Activated CD8-positive, alpha-beta memory T cell treated with anti-CD3 and anti-CD28 coated beads for 1 hour (primary cell): ENCODE measurements at places on chromosomes 6 and 20.

- no peak for DNase-seq
These were observed 53.6 kb downstream of the CDS2 start for GRCh38 chr20:5180421-5180820.

- DNase-seq: no peak
These were observed 21.7 kb upstream of the SSTR4 start for GRCh38 chr20:23013429-23013828.

- DNase-seq: no peak
These were observed 312.5 kb downstream of the EYA4 start for GRCh38 chr6:133553652-133554051.

DNA sequence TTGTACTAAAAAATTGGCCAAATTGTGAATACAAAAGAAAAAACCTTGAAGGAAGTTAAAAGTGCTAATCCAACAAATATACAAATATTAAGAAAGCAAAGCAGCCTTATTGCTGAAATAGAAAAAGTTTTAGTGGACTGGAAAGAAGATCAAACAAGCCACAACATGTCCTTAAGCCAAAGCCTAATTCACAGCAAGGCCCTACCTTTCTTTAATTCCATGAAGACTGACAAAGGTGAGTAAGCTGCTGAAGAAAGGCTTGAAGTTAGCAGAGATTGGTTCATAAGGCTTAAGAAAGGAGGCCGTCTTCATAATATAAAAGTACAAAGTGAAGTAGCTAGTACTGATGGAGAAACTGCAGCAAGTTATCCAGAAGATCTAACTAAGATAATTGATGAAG lies 53.5 kb downstream of the TINAG start:
- no peak for DNase-seq

- no peak for DNase-seq
These were observed 1.1 kb downstream of the AGPAT4 start for GRCh38 chr6:161272635-161273273.

DNA sequence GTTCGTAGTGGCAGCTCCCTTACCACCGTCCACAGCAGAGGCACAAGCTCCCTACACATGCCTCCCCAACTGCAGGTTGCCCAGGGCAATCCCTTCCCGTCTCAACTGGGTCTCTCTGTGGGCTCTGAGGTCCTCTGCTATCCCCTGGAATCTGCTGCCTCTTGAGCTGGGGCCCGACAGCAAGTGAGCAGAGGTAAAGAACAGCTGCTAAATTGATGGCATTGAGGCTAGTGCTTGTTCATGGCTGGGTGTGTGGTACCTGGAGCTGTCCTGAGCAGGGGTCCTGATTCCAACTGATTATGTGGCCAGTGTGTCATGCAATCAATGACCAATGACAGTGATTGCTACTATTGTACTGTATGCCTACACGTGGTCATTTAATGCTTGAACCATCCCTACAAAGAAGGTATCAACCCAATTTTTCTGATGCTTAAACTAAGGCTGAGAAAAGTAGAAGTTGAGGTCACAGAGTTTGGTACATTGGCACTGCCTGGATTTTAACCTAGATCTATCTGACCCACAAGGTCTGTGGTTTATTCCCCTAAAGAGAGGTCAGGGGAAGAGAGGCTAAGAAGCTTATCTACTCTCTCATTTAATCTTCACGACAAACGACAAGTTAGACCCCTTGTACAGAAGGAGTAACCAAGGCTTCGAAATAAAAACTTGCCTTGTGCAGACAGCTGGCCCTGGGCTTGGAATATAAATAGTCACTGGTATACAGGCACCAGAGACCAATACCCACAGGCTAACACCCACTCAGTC lies 41.1 kb downstream of the HNF4A start:
- no peak for DNase-seq

GRCh38 chr6:43886717-43887339 lies 116.8 kb downstream of the VEGFA start:
- DNase-seq: no peak

- no peak for DNase-seq
These were observed 127.6 kb upstream of the DUSP22 start for GRCh38 chr6:164720-165119.

DNA sequence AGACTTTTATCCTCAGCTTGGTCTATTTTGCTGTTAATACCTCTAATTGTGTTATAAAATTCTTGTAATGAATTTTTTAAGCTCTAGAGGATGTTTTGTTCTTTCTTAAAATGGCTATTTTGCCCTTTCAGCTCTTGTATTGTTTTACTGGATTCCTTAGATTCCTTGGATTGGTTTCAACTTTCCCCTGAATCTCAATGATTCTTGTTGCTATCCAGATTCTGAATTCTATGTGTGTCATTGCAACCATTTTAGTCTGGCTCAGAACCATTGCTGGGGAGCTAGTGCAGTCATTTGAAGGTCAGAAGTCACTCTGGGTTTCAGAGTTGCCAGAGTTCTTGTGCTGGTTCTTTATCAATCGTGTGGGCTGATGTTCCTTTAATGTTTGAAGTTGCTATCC lies 37.1 kb downstream of the OTOR start:
- DNase-seq: no peak

DNA sequence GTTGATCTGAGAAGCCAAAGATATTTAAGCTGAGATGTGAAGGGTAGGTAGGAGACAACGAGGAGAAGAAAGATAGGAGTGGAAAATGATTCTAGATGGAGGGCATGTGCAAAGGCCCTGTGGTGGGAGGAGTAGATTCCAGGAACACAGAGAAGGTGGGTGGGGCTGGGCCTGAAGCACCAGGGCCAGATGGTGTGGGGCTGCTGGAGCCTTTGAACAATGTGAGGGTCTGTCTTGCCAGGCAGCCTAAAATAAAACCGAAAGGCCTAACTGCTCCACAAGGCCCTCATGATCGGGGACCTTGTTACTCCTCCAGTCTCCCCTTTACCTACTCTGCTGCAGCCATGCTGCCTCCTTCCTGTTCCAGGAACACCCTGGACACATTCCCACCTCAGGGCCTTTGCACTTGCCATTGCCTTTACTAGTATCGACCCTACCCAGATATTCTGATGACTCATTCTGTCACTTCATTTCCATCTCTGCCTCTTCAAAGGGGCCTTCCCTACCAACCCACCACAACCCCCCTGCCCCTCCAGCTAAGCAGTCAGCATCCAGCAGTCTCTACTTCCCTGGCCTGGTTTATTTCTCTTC lies 20.0 kb downstream of the FAM110A start:
- DNase-seq: no peak

DNA sequence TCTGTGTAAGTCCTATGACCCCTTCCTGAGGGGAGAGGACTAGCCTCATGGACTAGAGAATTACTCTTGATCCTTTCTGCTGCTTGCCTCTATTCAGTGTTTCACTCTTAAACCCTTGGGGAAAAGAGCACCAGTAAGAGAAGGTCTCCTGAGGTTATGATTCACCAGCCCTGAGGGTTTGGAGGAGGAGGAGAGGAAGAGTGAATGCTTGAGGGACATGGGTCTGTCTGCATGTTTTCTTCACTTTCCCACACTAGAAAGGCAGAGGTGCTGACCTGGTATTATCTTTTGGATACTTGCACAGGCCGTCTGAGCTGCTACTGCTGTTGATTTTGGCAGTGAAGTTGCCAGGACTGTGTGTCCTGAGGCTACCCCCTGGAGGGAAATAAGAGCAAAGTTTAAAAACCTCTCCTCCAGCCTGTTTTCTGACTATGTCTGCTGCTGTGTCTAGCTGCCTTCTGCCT lies 78.3 kb downstream of the CD109 start:
- DNase-seq: no peak

GRCh38 chr6:6039946-6040509 lies 33.3 kb upstream of the NRN1 start:
- no peak for DNase-seq

DNA sequence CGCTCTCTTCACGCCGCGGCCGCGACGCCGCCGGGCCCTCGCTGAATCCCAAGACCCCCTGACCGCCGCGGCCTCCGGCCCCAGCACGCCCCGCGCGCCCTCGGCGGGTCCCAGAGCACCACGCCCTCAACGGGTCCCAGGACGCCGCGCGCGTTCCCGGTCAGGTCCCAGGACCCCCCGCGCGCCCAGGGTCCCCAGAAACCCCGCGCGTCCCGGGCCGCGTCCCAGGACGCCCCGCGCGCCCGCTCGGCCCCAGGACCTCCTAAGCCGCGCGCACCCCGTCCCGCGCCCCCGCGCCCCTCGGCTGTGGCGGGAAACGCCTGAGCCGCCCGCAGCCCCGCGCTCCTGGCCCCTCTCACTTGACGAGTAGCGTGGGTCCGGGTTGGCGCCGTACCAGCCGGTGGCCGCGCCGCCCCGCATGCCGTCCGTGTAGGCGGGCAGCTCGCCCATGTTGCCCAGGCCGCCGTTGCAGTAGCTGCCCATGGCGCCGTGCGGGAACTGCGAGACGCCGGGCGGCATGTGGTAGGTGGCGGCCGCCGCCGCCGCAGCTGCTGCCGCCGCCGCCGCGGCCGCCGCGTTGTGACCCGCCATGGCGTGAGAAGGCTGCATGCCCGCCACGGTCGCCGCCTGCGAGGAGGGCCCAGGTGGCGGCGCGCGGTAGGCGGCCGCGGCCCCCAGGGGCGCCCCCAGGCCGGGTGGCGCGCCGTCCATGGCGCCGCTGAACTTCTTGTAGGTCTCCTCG lies 556 bp downstream of the NKX2-4 start:
- DNase-seq: no peak

- no peak for DNase-seq
These were observed 76.7 kb downstream of the LAMP5 start for GRCh38 chr20:9591080-9591479.

GRCh38 chr20:48527771-48528170 lies 300.0 kb downstream of the PREX1 start:
- no peak for DNase-seq
